NCI-H2171 treated with DMSO at 0.1 percent for 48 hours (cell line): ENCODE measurements at places on chromosomes 4 and X.

GRCh38 chr4:123748806-123749205 lies 352.2 kb downstream of the SPRY1 start:
- DNase-seq, result no peak

DNA sequence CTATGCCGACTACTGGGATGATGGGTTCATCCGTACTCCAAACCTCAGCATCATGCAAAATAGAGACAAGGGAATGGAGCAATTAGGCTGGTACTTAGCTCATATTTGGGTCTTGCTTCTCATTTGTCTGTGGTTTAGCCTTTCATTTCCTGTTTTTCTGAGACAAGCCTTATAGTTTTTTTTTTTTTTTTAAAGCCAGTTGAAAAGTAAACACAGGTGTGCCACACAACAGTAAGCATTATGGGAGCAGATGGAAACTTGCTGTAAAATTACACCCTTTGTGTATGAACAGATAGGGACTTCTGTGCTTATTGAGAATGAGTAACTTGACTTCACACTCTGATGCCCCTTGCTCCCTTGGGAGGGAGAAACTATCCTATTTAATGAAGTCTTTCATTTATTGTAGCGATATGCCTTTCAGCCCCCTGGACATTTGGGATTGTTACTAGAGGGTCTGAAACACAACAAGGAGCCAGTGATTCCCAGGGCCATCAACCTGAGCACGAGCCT lies 13.7 kb downstream of the RASSF6 start:
- peak; percentile 85 for DNase-seq

GRCh38 chrX:137342969-137343368 lies 223.0 kb upstream of the ZIC3 start:
- no peak for DNase-seq

DNA sequence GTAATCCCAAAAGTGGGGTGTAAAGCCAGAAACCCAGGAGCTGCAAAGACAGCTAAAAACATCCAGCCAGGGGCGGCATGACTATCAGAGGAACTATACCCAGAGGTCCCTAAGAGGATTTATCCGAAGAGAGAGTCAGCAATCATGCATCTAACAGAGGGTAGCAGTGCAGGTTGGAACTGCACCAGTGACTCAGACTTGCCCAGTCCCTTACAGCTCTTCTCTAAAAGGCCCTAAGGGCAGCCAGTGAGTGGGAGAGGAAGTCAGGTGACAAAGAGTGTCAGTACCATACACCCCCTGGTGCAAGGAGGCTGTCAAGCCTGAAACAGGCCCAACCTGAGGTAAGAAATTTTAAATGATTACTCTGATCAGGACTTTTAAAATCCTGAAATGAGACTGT lies 88.1 kb downstream of the CAMK2D start:
- DNase-seq, result no peak
